ENCODE measurements at places on chromosomes 6 and 20. TPM values are rescaled to one million over a fixed set of nuclear protein-coding genes. Genes with fewer than 3 reads are reported as not detected.

GRCh38 chr6:63792736-63793464, 157.3 kb downstream of the PHF3 start:
- no peak for DNase-seq

DNA sequence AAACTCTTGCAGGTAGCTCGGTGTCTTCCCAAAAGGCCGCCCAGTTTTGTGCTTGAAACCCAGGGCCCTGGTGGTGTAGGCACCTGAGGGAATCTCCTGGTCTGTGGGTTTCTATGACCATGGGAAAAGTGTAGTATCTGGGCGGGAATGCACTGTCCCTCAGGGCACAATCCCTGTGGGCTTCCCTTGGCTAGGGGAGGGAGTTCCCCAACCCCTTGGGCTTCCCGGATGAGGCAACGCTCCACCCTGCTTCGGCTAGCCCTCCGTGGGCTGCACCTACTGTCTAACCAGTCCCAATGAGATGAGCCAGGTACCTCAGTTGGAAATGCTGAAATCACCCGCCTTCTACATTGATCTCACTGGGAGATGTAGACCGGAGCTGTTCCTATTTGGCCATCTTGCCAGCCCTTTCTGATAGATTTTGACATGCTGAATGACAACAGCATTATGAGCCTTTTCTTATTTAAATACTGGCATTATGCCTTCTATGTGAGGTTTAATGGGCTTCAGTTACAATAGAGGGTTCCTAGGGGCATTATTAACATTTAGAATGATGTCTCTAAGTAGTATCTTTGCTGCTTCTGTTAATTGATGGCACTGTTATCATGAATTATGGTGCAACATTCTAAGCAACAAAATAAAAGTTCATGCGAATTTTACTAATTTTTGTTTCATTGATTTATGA, 133.7 kb upstream of the FLRT3 start:
- no peak for DNase-seq

DNA sequence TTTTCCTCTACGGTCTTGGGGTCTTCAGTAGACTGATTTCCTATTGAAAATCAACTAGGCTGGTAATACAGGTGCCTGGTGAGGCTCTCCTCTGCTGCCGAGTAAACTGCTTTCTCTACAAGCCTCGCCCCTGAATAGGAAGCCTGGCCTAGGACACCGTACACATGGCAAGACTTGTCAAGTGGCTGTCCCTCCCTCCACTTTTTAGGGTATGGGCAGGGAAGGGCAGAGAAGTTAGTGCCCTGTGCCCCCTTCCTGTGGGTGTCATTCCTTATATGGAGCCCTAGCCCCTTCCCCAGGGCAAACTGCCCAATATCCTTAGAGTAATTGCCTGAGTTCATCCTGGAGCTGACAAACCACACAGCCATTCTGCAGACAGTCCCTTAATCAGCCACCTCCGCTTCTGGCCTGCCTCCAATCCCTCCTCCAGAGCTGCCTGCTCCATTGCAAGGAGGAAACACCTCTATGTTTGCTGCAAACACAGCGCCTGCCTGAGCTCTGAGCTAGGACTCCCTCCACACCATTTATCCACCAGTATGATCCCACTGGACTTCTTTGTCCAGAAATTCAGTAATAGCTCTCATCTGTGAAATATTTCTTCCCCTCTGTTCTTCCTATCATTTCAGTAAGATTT, 93.1 kb downstream of the CHD6 start:
- DNase-seq, result peak; percentile 78

DNA sequence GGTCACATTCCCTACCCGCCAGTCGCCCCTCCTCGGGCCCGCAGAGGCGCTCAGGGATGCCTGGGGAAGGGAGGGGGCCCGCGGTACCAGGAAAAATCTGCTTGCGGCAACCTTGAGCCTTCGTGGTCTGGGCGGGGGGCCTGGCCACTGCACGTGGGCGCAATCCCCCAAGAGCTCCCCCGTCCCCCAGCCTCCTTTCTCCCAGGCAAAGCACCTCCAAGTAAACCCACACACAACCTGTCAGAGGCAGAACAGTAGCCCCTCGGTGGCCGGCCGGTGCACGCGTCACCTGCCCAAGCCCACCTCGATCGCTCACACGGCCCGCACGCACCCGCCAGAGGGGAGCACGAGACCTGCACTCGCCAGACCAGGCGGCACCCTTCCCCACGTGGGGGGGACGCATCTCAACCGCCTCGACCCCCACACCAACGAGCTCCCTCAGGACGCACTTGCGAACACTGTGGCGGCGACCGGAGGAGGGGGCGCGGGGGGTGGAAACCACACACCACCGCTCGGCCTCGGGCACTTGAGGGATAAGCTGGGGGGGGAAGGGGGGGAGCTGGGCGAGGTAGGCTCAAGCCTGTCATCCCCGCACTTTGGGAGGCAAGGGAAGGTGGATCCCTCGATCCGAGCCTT, 1955.7 kb upstream of the DEFB115 start:
- DNase-seq, result no peak

- no peak for DNase-seq
Observed at GRCh38 chr6:48922837-48923236, 540.2 kb downstream of the MMUT start.

DNA sequence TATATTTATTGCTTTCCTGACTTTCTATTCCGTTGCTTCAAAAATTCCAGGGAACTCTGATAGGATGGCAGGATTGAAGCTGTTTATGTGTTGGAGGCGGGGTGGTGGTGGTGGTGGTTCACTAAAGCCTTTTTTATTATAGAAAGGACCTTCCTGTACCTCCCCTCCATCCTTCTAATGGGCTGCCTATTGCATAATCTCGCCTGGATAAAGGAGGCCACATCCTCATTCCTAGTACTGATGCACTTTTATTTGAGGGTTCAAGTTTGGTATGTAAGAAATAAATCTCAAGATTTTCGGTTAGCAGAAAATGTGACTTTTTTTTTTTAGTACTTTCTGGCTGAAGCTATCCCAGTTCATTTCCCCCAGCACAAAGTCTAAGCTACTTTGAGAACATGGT, 18.7 kb upstream of the CTAGE9 start:
- no peak for DNase-seq

GRCh38 chr6:46327779-46328178, 157.0 kb upstream of the ENPP5 start:
- no peak for DNase-seq

DNA sequence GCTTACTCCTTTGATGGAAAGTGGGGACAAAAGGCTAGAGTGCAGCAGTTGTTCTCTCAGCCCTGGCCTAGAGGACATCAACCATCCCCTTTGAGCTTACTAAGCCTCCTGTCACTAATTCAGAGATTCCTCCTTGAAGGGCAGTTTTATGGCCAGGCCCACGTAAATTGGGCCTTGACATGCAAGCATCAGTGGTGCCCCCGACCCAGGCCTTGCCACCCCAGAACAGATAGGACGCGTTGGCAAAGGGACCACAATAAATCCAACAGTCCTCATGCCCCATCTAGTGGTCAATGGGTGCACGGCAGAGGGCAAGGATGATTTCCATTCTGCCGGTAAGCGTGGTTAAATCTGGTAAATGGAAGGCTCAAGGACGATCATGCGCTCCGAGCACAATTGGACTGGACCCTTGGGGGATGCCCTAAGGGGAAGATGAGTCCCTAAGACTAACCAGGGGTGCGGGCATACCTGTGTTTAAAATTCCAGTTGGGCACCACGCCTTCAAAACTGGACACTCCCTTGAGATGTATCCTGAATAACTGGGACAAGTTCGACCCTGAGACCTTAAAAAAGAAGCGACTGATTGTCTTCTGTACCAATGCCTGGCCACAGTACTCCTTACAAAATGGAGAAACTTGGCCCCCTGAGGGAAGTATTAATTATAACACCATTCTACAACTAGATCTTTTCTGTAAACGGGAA, 32.6 kb downstream of the CEP85L start:
- DNase-seq, result peak; percentile 60

DNA sequence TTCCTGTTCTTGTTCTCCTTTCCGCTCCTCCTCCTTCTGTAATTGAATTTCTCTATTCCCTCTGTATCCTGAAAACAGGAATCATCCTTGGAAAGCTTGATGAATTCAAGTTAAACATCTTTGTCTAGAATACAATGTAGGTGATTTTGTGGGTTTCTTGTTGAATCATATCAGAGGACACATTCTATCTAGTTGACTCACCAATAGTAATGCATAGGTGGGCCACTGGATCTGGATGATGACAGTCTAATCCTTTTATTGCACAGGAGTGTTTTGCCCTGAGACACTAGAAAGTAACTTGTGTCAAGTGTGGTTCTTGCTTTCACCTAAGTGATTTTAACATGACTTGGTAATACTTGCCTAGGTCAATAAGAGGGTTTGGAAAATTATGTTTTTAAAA, 164.3 kb downstream of the RFPL4B start:
- DNase-seq, result no peak

GRCh38 chr6:136945711-136946121, 23.6 kb downstream of the SLC35D3 start:
- no peak for DNase-seq

GRCh38 chr6:8170245-8170644, 67.9 kb upstream of the EEF1E1 start:
- DNase-seq, result no peak

DNA sequence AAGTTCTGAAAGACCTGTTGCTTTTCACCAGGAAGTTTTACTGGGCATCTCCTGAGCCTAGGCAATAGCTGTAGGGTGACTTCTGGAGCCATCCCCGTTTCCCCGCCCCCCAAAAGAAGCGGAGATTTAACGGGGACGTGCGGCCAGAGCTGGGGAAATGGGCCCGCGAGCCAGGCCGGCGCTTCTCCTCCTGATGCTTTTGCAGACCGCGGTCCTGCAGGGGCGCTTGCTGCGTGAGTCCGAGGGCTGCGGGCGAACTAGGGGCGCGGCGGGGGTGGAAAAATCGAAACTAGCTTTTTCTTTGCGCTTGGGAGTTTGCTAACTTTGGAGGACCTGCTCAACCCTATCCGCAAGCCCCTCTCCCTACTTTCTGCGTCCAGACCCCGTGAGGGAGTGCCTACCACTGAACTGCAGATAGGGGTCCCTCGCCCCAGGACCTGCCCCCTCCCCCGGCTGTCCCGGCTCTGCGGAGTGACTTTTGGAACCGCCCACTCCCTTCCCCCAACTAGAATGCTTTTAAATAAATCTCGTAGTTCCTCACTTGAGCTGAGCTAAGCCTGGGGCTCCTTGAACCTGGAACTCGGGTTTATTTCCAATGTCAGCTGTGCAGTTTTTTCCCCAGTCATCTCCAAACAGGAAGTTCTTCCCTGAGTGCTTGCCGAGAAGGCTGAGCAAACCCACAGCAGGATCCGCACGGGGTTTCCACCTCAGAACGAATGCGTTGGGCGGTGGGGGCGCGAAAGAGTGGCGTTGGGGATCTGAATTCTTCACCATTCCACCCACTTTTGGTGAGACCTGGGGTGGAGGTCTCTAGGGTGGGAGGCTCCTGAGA, at the start of gene HFE:
Gene HFE (plus strand): TSS at position 146 of the 832 bp plus-strand sequence. CDS start 12 bp downstream, at position 158.
- DNase-seq, result peak; percentile 67

GRCh38 chr20:50186151-50186885, 4.3 kb upstream of the CEBPB start:
- DNase-seq, result peak; percentile 98

- no peak for DNase-seq
Observed at GRCh38 chr6:110761371-110761770, 53.9 kb downstream of the CDK19 start.

DNA sequence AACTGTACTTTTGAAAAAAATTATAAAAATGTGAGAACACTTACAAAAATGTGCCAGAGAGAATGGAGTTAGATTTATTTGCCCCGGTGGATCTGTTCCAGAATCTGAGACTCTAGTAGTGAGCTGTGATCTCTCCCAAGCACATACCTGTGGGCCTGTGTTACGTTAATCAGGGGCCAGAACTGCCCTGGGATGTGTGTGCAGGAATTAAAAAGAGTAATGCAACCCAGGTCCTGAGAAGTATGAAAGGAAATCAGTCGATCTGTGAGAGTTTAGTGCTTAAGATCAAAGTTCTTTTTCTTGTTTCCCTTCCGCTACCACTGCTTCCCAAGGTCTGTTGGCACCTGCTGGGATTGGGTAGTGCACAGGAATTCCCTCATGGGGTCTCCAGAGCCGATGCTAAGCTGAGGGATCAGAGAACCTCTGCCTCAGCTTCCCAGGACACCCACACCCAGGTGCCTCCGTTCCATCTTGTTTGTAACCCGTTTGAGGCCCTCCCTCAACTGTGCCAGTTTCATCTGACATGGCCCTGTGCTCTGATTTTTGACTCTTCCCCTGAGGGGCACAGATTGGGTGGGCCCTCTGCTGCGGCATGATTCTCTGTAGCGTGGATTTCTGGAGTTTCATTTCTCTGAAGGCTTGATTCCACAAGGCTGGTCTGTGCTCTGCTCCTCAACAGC, 87.7 kb downstream of the RREB1 start:
- no peak for DNase-seq

- DNase-seq, result no peak
Observed at GRCh38 chr20:11581271-11581670, 336.4 kb upstream of the BTBD3 start.

- DNase-seq, result no peak
Observed at GRCh38 chr6:22631091-22631490, 61.7 kb downstream of the HDGFL1 start.

DNA sequence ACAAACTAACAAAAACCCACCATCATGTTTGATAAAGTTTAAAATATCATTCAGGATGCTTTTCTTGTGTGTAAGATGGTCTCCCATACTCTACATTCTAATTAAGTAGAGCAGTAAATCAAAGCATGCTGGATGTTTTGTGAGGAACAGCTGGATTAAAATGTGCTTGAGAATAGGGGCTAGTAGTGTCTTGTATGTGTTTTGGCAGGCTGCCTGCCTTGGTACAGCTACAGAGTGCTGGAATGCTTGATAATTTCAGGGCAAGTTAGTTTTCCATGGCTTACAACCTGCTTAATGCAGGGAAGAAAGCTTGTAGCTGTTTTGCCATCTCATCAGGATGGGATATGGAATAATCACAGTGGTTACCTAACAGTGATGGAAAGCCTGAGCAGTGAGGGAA, 636.6 kb upstream of the MMS22L start:
- DNase-seq, result no peak

DNA sequence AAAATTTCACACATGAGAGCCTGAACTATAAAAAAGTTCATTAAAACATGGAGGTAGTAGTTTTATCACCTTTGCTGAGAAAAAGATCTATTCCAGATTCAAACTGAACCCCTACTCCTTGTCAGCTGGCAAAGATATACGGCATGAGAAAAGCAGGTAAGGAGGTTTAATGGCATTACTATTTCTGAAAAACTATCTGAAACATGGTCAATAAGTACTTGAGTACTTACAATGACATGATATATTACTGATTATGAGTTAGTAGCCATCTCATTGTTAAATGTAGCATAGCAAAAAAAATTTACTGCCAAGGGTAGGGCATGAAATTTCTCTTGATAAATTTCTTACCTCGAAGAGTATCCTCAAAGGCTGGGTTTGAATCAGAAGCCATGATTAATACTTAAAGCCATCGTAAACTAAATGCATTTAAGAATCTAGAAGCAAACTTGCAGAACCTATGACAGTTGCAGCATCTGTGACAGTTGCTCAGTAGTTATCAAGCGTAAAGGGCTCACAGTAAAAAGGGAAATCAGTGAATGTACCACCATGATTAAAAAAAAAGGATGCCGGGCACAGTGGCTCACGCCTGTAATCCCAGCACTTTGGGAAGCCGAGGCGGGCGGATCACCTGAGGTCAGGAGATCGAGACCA, 8.7 kb downstream of the SLC17A5 start:
- DNase-seq, result no peak

- DNase-seq, result no peak
Observed at GRCh38 chr20:6637160-6637579, 130.3 kb upstream of the BMP2 start.

TTBK1 gene
- 0.50 TPM for total RNA-seq

EPHA7 gene
- 0.18 TPM for total RNA-seq

MYH7B gene
- total RNA-seq, result 7.7 TPM

AGPAT4 gene
- total RNA-seq, result 2.2 TPM

OLIG3 gene
- total RNA-seq, result not detected

HLA-DQA2 gene
- 9.4 TPM for total RNA-seq

MOG gene
- not detected for total RNA-seq

IL17A gene
- total RNA-seq, result not detected

TMEM217 gene
- total RNA-seq, result 2.1 TPM

MAP3K5 gene
- 306 TPM for total RNA-seq
